ENCODE measurements at places on chromosomes 1 and 21.

DNA sequence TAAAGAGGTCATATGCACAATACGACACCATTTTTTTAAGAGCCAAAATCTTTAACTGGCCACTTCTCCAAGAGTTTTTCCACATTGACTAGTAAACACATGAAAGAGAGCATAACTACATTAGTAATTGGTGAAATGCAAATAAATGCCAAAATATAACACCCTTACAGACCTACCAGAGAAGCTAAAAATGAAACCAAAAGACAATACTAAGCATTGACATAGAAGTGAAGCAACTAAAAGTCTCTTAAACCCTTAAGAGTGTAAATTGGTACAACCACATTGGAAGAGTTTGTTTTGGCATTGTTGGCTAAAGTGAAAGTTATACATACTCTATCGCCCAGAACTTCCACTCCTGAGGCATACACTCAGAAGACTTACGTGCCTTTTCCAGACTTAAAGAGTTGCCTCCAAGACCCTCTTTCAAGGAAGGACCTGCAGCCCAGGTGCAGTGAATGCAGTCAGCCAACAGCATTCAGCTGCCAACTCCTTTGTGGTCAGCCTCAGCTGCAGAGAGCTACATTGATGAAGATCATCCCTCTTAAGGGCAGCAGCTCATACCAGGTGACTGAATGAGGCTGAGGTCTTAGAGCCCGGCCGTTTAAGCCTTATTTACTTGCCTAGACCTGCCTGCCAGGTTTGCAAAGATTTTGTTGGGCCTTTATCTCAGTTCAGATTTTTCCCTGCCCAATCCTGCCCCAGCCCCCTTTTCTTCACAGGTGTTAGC lies 839.1 kb upstream of the ADGRL2 start:
- no peak for DNase-seq

DNA sequence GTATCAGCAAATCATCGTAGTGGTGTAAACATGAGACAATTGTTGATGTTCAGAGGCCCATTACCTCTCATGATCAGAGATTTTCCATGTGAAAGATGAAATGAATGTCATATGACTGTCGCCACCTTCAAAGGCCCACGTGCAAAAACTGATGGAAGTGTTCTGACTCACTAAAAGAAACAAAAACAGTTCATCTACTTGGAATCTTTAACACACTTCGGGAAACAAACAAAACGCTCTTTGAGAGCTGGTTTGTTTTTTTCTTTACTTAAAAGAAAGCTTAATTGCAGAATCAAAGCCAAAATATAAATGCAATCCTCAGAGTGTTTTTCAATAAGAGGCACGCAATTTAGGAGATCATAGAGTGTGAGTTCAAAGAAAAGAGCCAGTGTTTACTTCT lies 100.8 kb downstream of the PLPPR4 start:
- DNase-seq, result no peak

DNA sequence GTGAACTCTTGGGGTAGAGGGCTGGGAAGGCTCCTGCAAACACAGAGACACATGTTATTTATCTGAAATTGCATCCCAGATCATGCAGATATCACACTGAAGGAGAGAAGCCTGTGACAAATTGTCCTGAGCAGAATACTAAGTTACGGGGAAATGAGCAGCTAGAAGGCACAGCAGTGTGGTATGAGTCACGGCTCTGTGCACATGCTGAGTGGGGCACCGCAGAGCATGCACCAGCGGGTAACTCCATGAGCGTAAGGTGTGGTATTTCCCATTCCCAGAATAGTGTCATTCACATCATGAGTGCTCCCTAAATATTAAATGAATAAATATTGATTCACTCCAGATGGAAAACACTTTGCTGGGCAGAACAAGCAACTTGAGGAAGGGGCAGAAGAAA lies 21.3 kb upstream of the FCRL2 start:
- no peak for DNase-seq

DNA sequence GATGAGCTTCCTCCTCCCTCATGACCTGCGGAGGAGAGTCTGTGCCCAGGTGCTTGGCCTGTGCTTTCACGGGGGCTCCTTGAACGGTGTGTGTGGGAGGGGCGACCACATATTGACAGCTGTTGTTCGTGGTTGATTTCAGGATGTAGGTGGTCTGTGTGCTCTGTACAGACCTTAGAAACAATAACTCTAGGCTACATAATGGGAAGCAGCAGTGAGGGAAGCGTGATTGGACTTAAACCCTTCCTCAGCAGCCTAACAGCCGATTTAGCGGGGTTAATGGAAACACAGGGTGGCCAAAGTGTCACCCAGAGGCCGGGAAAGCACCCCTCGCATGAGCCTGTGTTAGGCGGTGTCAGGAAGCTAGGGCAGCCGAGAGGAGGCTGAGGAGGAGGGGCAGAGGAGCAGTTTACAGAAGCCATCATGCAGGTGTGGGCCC lies 56.0 kb downstream of the TBCE start:
- DNase-seq, result peak; percentile 5

- no peak for DNase-seq
Measured at GRCh38 chr1:234667600-234668576, 57.9 kb upstream of the IRF2BP2 start.

DNA sequence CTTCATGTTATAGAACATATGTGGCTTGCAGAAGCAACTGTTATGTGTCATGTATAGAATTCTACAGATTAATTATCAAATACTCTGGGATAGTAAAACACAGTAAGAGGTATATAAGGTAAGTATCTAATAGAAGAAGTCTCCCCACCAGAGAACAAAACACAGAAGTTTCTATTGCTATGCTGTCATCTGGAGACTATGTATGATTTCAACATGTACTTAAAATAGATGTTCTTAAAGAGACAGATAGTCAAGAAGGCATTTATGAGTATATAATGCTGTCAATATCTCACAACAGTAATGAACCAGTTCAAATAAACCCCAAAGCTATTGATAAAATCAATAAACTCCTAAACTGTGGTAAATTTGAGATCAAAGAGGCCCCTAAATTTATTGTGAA lies 8.1 kb upstream of the ADCY10 start:
- no peak for DNase-seq

- DNase-seq, result no peak
Measured at GRCh38 chr1:81155131-81155530, 645.6 kb upstream of the ADGRL2 start.

DNA sequence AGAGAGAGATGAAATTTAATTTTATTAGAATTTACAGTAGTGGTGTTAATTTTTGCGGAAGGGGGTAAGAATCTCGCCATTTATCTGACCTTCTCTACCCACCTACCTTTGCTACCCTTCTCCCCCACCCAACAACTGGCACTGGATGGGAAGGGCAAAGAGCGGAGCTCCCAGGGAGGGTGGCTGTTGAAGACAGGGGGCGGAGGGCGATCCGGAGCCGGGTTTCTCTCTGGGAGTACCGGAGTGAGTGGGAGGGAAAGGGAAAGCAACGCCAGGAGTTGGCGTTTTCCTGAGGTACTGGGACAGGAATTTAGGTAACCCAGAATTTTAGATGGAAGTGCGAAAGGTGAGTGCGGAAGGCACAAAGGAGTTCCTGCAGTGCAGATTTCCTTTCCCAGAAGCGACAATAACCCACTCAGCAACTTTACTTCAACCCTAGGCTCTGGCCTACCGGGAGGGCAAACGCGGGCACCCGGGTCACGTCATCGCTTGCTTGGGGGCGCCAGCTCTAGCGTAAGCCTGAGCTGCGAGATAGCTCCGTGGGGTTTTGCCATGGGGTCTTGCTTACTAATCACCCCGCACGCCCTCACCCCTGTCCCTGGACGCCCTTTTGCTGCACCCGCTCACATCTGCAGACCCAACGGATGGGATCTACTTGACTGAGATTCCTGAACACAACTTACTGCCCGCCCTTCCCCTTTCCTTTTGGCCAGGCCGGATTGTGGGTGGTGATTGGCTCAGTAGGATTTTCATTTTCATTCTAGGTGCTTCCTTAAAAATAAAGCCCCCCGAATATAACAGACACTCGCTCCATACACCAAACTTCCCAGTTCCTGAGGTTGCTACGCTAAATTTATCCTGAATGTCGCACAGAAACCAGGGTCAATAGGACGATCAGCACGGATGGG lies 413.0 kb upstream of the ESRRG start:
- DNase-seq, result no peak

DNA sequence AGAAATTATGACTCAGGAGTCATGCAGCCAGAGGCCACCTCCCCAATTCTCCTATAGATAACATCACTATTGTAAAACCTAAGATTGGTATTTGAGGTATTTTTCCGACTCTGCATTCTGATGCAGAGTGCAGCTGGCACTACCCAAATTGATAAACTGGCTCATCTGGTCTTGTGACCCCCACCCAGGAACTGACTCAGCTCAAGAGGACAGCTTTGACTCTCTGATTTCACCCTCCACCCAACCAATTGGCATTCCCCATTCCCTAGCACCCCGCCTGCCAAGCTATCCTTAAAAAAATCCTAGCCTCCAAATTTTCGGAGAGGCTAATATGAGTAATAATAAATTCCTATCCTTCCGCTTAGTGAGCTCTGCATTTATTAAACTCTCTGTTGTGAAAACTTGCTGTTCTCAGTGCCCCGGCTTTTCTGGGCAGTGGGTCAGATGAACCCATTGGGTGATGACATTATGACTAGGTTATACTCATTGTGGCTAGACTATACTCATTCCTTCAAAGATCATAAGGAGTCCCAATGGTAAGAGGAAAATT lies 39.4 kb upstream of the EPS15 start:
- DNase-seq, result no peak

DNA sequence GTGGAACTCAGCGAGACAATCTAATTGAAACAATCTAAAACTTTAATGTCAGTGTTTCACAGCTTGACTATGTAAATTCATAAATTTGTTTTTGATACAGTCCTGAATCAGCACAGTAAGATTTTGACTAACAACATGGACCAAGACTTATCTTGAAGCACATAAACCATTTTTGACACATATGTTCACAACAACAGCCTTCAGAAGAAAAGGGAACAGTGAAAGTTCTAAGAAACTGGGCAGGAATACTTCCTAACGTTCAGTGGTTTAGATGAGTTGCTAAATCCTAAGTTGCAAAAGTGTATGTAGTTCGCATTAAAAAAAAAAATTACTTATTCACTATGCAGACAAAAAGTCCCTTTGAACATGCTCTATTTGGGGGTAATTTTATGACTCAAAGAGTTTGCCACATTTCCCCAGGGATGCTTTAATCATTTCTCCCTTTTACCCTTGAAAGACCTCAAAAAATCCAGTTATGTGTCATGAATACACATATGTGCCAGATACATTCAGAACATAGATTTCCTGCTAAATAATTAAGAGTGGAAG lies 120.2 kb downstream of the MRPL39 start:
- DNase-seq, result no peak

DNA sequence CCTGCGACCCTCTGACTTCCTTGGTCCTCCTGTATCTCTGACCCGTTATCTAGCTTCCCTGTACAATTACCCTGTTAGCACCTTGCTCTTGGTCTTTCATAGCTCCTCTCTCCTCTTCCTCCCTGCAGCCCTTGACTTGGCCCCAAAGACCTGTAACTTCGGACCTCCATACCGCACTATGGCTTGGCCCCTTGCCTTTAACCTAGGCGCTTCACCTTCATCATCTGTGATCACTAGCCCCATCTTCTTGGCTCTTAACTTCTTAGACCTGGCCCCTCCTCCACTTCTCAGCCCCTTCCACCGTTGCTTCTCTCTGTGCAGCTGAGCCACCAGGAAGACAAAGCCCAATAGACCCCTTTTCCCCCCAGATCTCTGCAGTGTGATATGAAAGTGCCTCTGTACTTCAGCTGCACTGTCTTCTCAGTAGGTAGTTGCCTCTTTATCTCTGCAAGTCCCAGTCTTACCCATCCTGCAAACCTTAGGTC lies 740 bp downstream of the ZNF691 start:
- DNase-seq, result no peak

GRCh38 chr1:87154384-87154783 lies 174.3 kb upstream of the LMO4 start:
- DNase-seq, result no peak

- no peak for DNase-seq
Measured at GRCh38 chr1:198107091-198107501, 49.7 kb upstream of the NEK7 start.

All from stimulated activated CD8-positive, alpha-beta memory T cell treated with anti-CD3 and anti-CD28 coated beads, Interleukin-15, amount 100 ng/mL, for 1 hour (primary cell).